ENCODE measurements at places on chromosomes 12 and 14.

DNA sequence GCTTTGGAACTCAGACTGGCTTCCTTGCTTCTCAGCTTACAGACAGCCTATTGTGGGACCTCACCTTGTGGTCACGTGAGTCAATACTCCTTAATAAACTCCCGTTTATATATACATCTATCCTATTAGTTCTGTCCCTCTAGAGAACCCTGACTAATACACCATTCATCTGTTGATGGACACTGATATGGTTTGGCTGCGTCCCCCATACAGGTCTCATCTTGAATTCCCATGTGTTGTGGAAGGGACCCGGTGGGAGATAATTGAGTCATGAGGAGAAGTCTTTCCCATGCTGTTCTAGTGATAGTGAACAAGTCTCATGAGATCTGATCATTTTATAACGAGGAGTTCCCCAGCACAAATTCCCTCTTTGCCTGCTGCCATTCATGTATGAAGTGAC, 57.0 kb downstream of the OTOGL start:
- DNase-seq: no peak

GRCh38 chr14:35998303-35998702, 172.2 kb downstream of the BRMS1L start:
- no peak for DNase-seq

DNA sequence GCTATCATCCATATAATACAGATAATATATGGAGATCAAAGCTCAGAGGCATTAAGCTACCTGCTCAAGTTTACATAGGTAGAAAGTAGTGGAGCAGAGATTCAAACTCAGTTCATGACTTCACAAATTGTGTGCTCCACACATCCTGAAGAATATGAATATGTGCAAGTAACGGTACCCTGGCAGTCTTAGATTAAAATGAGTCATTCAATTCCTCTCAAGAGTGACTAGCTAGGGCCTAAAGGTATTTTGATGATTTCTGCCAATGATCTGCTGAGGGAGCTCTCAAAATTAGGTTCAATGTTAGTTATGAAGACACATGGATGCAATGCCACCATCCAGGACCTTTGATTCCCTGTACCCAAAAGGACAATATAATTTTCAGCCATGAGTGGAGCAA, 58.9 kb downstream of the GRIP1 start:
- DNase-seq: no peak

GRCh38 chr12:4270016-4270830, 3.3 kb upstream of the CCND2 start:
- no peak for DNase-seq

GRCh38 chr14:66498311-66498710, 9.6 kb upstream of the GPHN start:
- DNase-seq: no peak

GRCh38 chr12:57177354-57177753, 29.9 kb upstream of the LRP1-AS start:
- DNase-seq: no peak
